ENCODE measurements at places on chromosomes 11 and 22.
A peak's percentile ranks its signal among the peaks of the same experiment; 100 is the strongest.

GRCh38 chr11:41872870-41873269 is 413.4 kb upstream of the LRRC4C start:
- no peak for DNase-seq

- no peak for DNase-seq
These were observed 47.3 kb upstream of the CAPRIN1 start for GRCh38 chr11:34004236-34004635.

DNA sequence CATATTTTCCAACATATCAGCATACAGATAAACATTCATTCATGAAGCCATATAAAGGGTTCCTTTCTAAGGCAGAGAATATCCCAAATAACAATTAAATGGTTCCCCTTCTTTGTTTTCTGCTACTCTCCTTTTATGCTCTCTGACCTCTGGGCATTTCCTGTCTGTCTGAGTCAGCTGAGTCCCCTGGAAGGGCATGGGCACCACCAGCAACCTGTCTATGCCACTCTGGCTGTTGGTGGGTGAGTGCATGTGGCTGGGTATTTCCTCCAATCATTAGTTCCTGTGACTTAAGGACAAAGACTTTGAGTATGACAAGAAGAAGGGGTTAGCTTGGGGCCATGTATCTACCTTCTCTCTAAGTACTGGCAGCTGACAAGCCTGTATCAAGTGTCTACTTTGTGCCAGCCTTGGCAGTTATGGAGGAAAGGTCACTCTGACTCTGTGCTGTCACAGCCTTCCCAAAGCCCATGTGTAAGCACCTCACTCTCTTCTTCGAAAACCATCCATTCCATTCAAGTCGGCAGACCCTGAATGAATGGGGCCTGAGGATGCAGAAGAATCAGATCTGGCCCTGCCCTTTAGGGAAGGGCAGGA is 86.3 kb upstream of the PHOX2A start:
- DNase-seq, result no peak

DNA sequence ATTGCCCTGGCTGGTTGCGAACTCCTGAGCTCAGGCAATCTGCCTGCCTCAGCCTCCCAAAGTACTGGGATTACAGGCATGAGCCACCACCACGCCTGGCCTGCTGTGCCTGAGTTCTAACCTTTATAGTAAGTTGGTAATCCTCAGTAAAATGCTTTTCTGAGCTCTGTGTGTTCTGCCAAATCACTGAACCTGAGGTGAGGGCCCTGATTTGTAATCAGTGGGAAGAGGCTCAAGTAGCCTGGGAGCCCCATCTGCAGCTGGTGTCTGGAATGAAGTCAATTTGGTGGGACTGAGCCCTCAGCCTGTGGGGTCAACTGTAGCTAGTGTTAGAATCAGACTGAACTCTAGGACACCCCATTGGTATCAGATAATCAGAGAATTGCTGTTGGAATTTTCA is 72.6 kb upstream of the PARVG start:
- no peak for DNase-seq

DNA sequence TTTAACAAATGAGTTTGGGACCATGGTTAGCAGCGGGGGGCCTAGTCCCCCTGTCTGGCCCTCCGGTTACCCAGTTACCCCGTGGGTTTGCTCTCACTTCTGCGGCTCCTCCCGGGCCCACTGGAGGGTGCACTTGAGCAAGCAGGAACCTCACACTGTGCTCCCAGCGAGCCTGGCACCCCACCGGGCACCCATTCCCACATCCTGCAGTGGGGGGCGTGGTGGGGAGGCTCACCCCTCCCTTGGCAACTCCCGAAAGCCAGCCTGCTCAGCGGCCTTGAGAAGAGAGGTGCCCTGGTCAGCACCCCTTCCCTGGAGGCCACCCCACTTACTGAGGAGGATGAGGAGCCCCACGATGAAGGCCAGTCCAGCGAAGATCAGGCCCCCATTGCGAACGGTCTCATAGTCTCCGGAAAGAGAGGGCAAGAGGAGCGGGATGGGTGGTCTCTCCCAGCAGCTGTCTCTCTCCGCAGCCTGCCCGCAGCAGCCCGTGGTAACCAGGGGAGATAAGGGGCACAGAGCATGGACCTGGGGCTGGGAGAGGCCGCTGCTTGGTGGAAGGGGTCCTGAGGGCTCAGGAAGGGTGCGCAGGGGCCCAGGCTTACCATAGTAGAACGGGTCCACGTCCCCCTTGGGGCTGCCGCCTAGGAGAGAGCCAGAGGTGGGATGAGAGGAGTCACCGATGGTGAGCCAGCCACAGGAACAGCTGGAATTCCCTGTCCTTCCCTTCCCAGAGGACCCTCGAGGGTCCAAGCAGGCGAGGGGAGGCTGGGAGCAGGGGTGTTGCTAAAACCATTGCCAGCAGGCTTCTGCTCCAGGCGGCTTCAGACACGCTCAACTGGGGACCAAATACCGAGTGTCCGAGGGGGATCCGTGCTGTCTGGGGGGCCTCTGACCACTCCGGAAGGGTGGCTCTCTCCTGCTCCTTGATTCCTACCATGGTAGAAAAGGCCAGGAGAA is 2.2 kb downstream of the FXYD2 start:
- peak; percentile 76 for DNase-seq

Measured in CD4-positive, alpha-beta T cell treated with Interleukin-17A for 4 hours (primary cell).